ENCODE measurements at places on chromosomes 7 and 10.
A peak's percentile ranks its signal among the peaks of the same experiment; 100 is the strongest.

- no peak for DNase-seq
These were observed 2.5 kb downstream of the SCRN1 start for GRCh38 chr7:29987083-29987482.

DNA sequence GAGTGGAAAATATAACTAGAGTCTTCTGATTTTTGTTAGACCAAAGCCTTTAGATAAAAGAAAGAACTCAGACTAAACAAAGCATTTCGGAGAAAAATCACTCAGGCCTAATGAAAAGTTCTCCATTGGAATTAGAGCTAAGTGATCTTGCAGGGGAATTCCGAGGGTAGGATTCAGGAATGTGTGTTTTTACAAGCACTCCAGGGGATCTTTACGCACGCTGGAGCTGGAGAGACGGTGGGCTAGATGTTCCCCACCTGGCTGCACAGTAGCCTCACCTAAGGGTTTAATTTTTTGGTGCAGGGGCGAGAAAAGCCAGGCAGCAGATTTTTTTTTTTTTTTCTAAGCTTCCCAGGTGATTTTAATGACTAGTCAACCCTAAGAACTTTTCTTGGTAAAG, 7.9 kb upstream of the PAPSS2 start:
- DNase-seq, result no peak

DNA sequence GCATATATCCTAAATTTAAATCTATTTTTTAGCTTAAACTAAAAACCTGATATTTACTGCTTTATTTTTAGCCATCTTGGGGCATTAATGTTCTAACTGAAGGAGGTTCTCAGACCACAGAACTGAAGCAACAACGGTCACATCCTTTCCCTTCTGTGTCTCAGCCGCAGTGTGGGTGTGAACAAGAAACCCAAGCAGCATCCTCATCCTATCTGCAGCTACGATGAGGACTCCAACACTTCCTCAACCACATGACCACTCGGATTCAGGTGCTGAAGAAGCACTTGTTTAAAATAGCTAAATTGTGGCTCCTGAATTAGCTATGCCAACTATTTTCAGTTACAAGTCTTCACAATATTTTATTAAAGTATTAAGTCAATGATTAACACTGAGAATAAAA, 5.3 kb downstream of the ESYT2 start:
- DNase-seq, result peak; percentile 23

DNA sequence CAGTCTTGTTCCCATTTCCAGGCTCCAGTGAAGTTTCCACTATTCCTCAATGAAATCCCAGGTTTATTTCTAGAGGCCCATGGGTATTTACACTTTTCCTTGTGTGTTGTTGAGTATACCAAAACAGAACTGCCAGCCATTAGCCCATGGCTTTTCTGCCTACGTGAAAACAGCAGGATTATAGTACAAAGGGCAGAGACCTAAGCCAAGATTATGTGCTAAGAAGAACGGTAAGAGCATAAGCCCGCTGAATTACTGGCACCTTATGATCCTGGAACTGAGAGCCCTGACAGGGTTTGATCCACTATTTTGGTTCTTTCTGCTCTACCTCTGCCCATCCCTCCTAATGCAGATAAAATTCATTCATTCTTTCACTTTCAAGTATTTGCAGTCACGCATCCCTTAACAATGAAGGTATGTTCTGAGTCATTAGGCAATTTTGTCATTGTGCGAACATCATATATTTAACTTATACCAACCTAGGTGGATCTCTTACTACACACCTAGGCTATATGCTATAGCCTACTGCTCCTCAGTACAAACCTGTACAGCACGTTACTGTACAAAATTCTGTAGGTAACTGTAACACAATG, 16.0 kb downstream of the SEMA3C start:
- no peak for DNase-seq

DNA sequence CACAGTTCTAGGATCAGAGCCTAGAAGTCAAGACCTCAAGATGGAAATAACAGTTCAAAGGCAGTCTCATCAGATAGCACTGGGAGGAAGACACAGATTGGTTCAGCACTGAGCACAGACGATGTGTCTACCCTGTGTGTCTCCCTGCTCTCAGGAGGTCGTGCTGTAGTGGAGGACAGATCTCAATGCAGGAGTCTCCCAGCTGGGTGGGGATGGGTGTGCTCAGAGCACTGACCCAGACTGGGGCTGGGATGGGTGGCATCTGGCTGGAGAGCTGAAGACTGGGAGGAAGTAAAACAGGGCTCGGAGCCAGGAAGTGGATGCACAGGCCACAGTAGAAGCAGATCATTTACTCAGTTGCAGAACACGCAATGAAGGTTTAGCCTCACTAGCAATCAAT, 69.5 kb upstream of the GDF10 start:
- DNase-seq, result no peak

DNA sequence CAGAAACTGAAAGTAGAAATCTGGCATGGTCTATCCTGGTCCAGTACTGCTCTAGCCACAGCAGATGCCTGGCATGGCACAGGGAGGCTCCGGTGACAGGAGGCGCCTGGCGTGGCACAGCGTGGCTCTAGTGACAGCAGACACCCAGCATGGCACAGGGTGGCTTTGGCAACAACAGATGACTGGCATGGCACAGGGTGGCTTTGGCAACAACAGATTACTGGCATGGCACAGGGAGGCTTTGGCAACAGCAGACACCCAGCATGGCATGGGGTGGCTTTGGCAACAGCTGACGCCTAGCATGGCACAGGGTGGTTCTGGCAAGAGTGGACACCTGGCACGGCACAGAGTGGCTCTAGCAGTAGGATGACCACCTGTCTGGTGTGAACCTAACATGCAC, 480.5 kb upstream of the FOXK1 start:
- DNase-seq, result no peak

DNA sequence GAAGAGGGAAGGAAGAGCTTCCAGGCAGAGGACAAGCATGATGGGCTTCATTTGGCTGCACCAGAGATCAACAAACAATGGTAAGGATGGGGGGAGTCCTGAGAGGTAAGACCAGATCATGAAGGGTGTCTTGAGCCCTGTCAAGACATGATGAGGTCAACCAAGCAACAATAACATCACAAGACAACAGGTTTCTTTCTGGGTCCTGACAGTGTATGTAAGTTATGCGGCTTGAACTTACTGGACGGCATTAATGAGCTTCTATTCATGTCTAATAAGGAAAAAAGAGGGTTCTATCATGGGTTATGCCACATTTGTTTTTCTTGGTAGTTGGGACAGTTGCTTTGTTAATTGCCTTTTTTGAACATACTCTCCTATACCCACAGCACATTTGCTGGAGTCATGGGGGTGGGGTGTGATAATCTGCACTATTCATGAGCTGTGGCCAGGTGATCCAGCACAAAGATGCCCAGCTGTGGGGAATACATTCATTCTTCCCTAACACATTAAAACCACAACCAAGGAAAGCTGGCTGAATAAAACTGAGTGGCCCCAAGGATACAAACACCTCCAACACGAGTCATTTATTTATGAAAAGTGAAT, 168.8 kb upstream of the KLF14 start:
- DNase-seq, result no peak

All from effector CD8-positive, alpha-beta T cell (primary cell).